Panc1 (cell line): ENCODE measurements at places on chromosomes 6 and 20. TPM values are rescaled to one million over a fixed set of nuclear protein-coding genes. Genes with fewer than 3 reads are reported as not detected.

The BHLHE23 gene
- not detected for total RNA-seq

The METTL24 gene
- total RNA-seq, result not detected

The ADGRB3 gene
- 0.10 TPM for total RNA-seq

The CRIP3 gene
- 0.64 TPM for total RNA-seq

The CLDN20 gene
- not detected for total RNA-seq

The CLPSL2 gene
- total RNA-seq, result 0.57 TPM

The RIPOR3 gene
- total RNA-seq, result 92.5 TPM

The C4B gene
- total RNA-seq, result 8.8 TPM

The AVP gene
- total RNA-seq, result not detected

- H3K4me1 ChIP-seq, result no peaks in the 10 kb centered on the region
- H3K36me3 ChIP-seq, result no peaks in the 10 kb centered on the region
- no peak overlapping the region for H3K27ac ChIP-seq
- no peak for DNase-seq
- H3K27me3 ChIP-seq, result no peaks in the 10 kb centered on the region
- no peak overlapping the region for H3K4me3 ChIP-seq
These were observed 22.5 kb downstream of the JARID2 start for GRCh38 chr6:15268137-15268908.

DNA sequence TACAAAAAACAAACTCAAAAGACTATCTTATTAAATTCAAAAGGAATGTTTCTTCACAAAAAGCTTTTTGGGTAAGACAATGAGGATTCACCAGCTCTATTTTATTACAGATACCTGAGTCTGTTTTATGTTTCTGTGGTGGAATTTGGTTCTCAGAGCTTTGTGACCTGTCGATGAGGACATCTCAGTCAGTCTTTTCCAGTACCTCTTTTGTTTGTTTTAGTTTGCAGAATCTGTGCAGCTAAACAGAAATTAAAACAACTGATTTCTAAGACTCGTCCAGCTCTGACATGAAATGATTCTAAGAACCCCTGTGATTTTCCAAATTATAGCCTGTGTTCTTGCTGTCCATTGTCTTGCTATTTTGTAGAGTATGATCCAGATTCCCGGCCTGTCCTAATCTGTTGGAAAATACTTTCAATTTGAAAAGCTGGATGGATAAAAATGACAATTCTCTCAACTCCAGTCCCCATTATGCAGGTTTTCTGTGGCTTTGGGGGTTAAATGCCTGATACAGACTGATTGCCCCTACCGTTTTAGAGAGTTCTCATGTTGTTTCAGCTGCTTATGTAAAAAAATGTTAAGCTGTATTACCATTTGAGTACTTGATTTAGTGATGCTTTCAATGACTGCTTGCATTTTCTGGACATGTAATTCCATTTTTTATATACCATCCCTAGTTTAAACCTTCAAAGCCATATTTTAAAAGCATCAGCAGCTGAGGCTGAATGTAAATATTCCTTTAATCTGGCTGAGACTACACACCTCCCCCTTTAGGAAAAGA, 94.2 kb upstream of the TAB2 start:
- H3K4me1 ChIP-seq, result no peaks in the 10 kb centered on the region
- no peaks in the 10 kb centered on the region for H3K36me3 ChIP-seq
- DNase-seq, result no peak
- no peak overlapping the region for H3K4me3 ChIP-seq

DNA sequence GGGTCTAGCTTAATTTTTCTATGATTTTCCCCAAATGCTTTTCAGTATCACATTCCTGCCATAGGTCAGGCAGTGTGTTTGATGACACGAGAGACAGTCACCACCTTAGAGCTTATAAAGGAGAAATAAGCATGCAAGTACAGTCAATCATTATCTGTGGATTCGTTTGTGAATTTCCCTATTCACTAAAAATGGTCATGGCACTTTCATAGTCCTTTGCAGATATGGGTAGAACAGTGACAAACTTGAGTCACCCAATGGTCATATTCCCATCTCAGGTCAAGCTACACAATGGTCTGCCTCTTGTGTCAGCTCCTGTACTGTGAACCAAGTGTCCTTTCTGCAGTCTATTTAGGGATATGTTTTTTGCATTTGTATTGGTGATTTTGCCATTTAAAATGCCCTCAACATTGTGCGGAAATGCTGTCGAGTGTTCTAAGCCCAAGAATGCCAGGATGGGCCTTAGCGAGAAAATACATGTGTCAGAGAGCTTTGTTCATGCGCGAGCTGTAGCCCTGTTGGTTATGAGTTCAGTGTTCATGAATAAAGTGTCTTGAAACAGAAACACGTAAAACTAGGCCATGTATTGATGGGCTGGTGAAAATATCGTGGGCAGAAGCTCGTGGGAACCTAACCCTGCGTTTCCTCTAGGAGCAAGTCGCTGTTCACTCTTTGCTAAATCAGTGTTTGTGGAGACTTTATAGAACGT, 19.8 kb downstream of the SUMO4 start:
- no peak overlapping the region for H3K4me3 ChIP-seq
- H3K36me3 ChIP-seq, result no peaks in the 10 kb centered on the region
- no peak overlapping the region for H3K27ac ChIP-seq
- DNase-seq, result no peak
- H3K4me1 ChIP-seq, result no peaks in the 10 kb centered on the region

- DNase-seq, result no peak
- H3K4me3 ChIP-seq, result no peak overlapping the region
- H3K27ac ChIP-seq, result no peak overlapping the region
- H3K27me3 ChIP-seq, result no peaks in the 10 kb centered on the region
These were observed 374.3 kb upstream of the SOX4 start for GRCh38 chr6:21219241-21219640.

- H3K36me3 ChIP-seq, result peaks cover 8% of the 10 kb centered on the region
- peak overlapping the region; percentile 79 for H3K27ac ChIP-seq
- no peak for DNase-seq
- H3K4me1 ChIP-seq, result peaks cover 10% of the 10 kb centered on the region
These were observed 937 bp downstream of the ZNF318 start for GRCh38 chr6:43368259-43369160.

GRCh38 chr6:8335381-8335780, 100.0 kb downstream of the SLC35B3 start:
- H3K4me3 ChIP-seq, result no peak overlapping the region
- no peaks in the 10 kb centered on the region for H3K27me3 ChIP-seq
- H3K36me3 ChIP-seq, result no peaks in the 10 kb centered on the region
- no peaks in the 10 kb centered on the region for H3K4me1 ChIP-seq
- no peak overlapping the region for H3K27ac ChIP-seq

DNA sequence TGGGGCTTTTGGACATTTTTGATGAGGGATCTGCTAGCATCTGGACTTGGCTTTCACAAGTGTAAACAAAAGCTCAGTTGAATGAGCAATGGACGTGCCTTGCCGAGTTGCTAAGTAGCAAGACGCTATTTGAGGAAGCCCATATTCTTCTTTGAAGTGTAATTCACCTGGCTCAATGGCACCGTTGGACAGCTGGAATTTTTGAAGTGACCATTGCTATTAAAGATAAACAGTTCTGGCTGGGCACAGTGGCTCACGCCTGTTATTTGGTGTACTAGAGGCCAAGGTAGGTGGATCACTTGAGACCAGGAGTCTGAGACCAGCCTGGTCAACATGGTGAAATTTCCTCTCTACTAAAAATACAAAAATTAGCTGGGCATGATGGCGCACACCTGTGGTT, 88.8 kb upstream of the SOX4 start:
- no peaks in the 10 kb centered on the region for H3K4me1 ChIP-seq
- H3K4me3 ChIP-seq, result no peak overlapping the region
- H3K36me3 ChIP-seq, result no peaks in the 10 kb centered on the region
- H3K27me3 ChIP-seq, result no peaks in the 10 kb centered on the region

DNA sequence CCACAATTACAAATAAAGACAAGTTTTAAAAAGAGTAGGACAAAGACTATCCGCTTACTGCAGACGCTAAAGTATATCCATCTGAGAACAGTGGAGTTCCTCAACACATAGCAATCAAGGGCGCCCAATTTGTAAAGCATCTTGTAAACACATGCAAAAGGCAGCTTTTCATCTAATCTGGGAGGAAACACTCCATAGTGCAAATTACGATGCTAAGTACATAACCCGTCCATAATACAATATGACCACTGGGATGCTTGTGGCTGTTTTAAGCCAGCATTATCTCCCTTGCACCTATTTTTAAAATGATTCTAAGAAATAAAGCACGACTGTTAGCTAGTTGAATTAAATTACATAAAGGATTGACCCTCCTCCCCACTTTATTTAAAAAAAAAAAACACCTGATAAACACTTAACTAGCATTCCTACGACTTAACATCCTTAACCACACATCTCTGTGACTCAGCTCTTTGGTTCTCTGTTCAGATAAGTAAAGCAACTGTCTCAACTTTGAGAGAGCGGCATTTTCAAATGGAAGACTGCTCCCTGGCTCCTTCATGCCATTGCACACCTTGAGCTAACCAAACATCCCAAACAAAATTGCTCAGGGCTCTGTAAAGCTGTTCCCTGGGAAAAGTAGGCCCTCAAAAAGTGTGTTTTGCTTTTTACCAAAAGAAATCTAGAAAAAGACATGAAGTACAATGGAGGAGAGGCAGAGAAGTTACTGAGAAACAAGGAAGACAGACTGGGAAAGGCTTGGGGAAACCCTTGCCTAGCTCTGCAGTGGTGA, 14.2 kb downstream of the SLC22A23 start:
- no peaks in the 10 kb centered on the region for H3K27me3 ChIP-seq
- H3K4me1 ChIP-seq, result peaks cover 6% of the 10 kb centered on the region
- no peaks in the 10 kb centered on the region for H3K36me3 ChIP-seq
- no peak overlapping the region for H3K4me3 ChIP-seq
- DNase-seq, result no peak

- no peaks in the 10 kb centered on the region for H3K36me3 ChIP-seq
- peaks cover 11% of the 10 kb centered on the region for H3K4me1 ChIP-seq
These were observed at the start of gene LAMA4 for GRCh38 chr6:112253841-112254816. Gene LAMA4 (minus strand): TSS chr6:112254567. CDS start chr6:112254150, 417 bp downstream.

DNA sequence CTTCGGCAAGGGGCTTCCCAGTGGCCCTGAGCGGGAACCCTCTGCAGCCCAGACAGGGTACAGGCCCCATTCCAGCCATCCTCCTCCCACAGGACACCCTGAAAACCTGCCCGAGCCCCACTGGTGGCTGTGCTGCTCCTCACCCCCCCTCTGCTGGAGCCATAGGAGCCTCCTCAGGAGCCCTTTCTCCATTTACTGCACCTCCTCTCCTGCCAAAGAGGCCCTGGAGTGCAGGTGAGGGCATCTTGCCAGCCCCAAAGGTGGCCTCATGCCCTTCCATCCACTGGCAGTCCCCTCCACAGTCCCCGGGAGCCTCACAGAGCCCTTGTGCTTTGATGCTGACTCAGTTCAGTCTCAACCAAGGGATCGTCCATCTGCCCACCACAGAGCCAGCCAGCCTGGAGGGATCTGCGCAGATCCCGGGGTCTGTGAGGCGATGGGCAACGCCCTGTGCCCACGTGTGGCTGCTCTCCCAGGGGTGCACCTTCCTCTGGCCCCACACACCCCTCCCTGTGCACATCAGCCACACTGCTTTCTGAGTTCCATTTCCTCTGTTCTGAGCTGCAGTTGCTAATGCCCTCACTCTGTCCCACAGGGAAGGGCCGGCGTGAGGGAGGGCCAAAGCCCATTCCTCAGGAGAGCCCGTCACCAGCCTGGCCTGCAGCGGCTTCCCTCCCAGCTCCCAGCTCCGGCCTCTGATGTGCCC, 228.5 kb downstream of the DLL1 start:
- no peaks in the 10 kb centered on the region for H3K27me3 ChIP-seq
- H3K4me1 ChIP-seq, result no peaks in the 10 kb centered on the region; the same call in 1 of the 2 replicates
- no peak for DNase-seq
- no peaks in the 10 kb centered on the region for H3K36me3 ChIP-seq

DNA sequence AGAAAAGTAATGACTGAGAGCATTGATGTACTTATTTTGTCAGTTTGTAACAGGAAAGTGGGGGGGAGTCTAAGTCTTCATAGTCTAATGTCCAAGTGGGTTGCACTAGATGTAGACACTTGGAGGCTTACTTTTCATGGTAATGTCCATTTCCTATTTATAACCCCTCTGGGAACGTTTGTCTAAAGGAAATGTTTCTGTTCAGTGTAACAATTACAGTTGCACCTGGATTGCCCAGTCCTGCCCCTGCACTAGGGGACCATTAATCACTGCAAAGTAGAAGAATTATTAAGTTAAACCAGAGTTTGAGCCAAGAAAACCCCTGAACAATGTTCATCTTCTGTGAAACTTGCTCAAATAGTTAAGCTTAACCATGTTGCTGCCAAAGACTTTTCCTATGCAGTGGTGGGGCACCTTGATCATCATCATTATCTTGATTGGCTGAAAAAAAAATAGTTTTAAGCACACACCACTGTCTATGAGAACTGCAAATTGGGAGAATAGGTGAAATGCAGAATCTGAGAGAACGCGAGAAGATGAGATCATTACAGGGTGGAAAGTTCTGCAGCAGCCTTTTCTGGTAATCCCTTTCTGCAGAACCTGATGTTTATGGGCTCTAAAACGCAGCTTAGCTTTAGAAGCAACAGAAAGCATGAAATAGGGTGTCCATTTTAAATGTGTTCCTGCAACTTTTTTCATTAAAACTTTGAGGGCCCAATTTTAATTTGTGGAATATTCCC, 106.0 kb downstream of the ZNF217 start:
- H3K4me3 ChIP-seq, result no peak overlapping the region
- no peaks in the 10 kb centered on the region; the same call in 1 of the 2 replicates for H3K27me3 ChIP-seq
- no peak overlapping the region for H3K27ac ChIP-seq
- no peak for DNase-seq

- H3K27me3 ChIP-seq, result 0 out of 2 replicates have a peak, but pooled peaks cover 4% of the 10 kb centered on the region
- no peaks in the 10 kb centered on the region for H3K4me1 ChIP-seq
- H3K36me3 ChIP-seq, result no peaks in the 10 kb centered on the region
- H3K4me3 ChIP-seq, result no peak overlapping the region
These were observed 108.0 kb downstream of the PPP1R14C start for GRCh38 chr6:150250826-150251225.

- no peaks in the 10 kb centered on the region for H3K27me3 ChIP-seq
- H3K36me3 ChIP-seq, result no peaks in the 10 kb centered on the region
- no peaks in the 10 kb centered on the region for H3K4me1 ChIP-seq
These were observed 62.8 kb downstream of the JARID2 start for GRCh38 chr6:15308435-15309213.

DNA sequence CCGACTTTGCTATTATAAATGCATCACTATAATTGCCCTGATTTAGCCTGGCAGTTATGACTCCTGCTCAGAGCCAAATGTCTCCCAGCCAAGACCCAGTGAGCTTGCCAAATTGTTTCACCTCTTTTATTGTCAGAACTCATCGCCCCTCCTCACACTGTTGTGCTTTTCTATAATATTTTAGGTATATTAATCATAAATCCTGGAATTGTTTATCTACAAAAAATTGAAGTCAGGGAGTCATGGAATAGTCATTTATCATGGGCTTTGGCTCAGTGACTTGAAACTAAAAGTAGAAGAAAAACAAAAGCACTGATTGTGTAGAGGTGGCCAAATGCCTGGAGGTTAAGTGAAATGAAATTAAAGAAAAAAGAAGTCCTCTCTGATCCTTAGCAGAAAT, 85.6 kb downstream of the PFDN4 start:
- H3K27me3 ChIP-seq, result no peaks in the 10 kb centered on the region
- H3K27ac ChIP-seq, result no peak overlapping the region
- no peak for DNase-seq
- H3K4me3 ChIP-seq, result no peak overlapping the region
